ENCODE measurements at places on chromosomes 3 and 15.
A peak's percentile ranks its signal among the peaks of the same experiment; 100 is the strongest.

- DNase-seq = no peak
These were observed 11.9 kb downstream of the C2CD4B start for GRCh38 chr15:62153228-62153627.

GRCh38 chr3:148223266-148223665 lies 474.4 kb upstream of the AGTR1 start:
- no peak for DNase-seq

GRCh38 chr3:195183071-195183776 lies 87.7 kb downstream of the XXYLT1 start:
- DNase-seq = no peak

- DNase-seq = no peak
These were observed 12.2 kb upstream of the POLR2M start for GRCh38 chr15:57694279-57694678.

DNA sequence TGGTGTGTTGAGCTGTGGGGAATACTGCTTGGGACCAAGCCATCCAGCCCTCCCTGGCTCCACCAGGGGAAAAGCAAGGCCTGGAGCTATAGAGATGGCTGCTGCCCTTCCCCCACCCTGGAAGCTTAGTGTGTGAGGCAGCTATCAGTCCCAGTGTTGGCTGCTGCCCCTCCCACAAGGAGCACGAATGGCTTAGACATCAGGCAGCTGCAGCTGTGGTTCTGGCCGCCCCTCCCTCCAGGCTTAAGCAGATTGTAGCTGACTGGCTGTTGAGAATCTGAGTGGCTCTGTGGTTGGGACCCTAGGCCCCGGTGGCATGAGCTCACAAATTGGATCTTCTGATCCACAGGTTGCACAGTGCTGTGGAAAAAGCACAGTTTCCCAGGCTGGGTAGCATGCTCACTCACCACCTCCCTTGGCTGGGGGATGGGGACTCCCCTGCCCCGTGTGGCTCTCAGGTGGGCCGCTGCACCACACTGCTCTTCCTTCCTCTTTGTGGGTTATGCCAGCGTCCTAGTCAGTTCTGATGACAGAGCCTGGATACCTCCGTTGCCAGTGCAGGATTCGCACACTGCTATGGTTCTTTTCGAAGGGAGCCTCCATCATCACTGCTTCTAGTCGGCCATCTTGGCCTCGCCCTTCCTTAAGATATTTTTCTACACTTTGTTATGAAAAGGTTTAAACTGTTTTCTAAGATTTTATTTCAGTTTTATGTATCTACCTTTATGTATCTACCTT lies 21.2 kb upstream of the SUCNR1 start:
- no peak for DNase-seq

DNA sequence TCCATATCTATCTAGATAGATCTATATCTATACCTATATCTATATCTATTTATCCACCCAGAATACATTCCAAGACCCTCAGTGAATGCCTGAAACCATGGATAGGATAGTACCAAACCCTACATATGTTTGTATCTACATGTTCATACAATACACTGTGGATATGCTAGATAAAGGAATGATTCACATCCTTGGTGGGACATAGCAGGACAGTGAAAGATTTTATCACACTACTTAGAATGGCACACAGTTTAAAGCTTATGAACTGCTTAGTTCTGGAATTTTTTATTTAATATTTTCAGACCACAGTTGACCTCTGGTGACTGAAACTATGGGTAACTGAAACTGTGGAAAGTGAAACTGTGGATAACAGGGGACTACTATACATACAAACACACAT lies 198.8 kb upstream of the TTC14 start:
- no peak for DNase-seq

- no peak for DNase-seq
These were observed 2.6 kb upstream of the AGBL1 start for GRCh38 chr15:86077070-86077469.

GRCh38 chr3:69182588-69183316 lies 60.4 kb upstream of the LMOD3 start:
- DNase-seq = no peak

- no peak for DNase-seq
These were observed 389.0 kb upstream of the THBS1 start for GRCh38 chr15:39191871-39192291.

DNA sequence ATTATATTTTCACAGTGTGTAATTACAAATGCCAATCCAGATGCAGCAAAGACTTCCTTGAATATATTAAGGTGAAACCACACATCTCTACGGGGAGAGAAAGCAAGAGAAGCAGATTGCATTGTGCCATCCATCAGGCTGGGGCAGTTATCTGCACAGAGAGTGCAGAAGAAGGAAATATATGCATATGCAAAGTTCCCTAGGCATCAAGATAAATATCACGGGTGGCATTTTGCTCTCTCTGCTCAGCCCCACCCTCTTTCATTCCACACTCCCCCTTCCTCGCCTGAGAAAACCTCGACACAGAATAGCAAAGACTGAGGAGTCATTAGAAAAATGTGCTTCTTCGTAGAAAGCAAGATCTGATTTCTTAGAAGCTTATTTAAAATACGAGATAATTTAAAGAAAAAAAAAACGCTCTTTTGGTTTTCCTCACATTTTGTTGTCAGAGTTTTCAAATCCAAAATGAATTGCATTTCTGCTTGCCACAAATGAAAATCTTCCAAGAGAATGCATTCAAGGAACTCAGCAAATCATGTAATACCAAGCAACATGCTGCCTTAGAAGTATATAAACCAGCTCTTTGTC lies 283.2 kb upstream of the LMCD1 start:
- DNase-seq = no peak

DNA sequence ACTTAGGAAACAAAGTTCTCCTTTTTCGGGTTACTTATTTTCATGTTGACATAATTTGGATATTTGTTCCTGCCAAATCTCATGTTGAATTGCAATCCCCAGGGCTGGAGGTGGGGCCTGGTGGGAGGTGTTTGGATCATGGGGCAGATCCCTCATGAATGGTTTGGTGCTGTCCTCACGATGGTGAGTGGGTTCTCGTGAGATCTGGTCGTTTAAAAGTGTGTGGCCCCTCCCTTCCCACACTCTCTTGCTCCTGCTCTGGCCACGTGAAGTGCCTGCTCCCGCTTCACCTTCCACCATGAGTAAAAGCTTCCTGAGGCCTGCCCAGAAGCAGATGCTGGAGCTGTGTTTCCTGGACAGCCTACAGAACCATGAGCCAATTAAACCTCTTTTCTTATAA lies 43.7 kb upstream of the MCF2L2 start:
- DNase-seq = no peak

- peak; percentile 56 for DNase-seq
These were observed 717.6 kb upstream of the GOLIM4 start for GRCh38 chr3:168813225-168813802.

- no peak for DNase-seq
These were observed 87.2 kb downstream of the TJP1 start for GRCh38 chr15:29734917-29735572.

GRCh38 chr3:109973733-109974132 lies 636.4 kb upstream of the DPPA4 start:
- DNase-seq = no peak

GRCh38 chr15:45731343-45731742 lies 96.5 kb downstream of the SQOR start:
- DNase-seq = no peak

GRCh38 chr3:9911863-9912262 lies 5.0 kb upstream of the IL17RC start:
- DNase-seq = no peak

GRCh38 chr3:127654374-127654773 lies 18.4 kb upstream of the ABTB1 start:
- DNase-seq = no peak

Measured in NCI-H2227 treated with DMSO at 0.1 percent for 48 hours (cell line).